ENCODE measurements at places on chromosomes 5 and 9.

- DNase-seq = no peak
These were observed 39.6 kb upstream of the DMXL1 start for GRCh38 chr5:119031011-119031886.

- DNase-seq = no peak
These were observed 251.6 kb upstream of the PIK3R1 start for GRCh38 chr5:67963789-67964519.

GRCh38 chr9:15213249-15213648 is 93.8 kb downstream of the TTC39B start:
- DNase-seq = no peak

DNA sequence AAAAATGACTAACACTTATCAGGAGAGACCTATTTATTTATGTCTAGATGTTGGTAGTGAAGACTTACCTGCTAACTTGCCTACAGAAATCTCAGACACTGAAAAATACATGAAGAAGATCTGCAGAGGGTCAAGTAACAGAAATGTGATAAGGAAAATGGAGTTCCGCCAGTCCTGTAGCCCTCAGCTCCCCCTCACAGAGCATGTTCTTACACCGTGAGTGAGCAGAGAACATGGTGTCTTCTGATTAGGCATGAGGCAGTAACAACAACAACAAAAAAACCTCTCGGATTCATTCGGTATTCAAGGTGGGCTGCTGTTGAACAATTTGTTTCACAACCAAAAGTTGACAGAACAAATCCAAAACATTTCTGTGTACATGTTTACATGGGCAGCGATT is 162.0 kb upstream of the SNX2 start:
- no peak for DNase-seq

DNA sequence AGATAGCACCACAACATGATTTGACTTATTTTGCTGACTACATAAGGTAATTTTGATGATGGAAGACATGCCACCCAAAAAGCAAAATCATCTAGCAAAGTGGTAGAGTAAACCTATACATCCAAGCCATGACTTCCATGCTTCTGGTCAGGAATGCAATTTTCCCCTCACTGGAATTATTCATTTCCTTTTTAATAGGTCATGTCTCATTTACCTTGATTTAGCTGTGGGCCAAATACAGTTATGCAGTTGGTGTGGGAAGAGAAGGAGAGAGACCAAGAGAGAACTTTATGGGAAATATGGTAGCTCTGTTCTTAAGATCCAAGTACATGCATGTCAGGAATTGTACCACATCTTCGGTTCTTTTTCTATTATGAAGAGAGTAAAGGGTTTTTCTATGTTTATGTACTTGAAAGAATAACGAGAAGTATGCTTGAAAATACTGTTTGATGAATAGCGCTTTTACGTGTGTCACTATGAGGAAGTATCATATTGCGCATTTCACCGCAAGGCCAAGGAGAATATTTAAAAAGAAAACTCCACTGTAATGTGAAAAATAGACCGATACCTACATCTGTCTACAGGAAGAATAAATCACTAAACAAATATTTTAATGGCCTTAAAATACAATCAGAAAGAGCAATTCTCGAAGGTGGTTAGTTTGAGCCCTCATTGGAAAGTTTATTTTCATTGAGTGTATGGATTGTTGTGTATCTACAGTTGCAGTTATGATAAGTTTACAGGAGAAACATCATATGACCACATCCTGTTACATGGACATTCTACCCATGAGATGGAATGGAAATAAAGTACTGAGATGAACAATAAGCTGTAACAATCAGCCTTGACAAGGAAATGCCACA is 134.0 kb downstream of the FOXD1 start:
- DNase-seq = no peak

- DNase-seq = no peak
These were observed 16.7 kb upstream of the THG1L start for GRCh38 chr5:157714596-157714864.

DNA sequence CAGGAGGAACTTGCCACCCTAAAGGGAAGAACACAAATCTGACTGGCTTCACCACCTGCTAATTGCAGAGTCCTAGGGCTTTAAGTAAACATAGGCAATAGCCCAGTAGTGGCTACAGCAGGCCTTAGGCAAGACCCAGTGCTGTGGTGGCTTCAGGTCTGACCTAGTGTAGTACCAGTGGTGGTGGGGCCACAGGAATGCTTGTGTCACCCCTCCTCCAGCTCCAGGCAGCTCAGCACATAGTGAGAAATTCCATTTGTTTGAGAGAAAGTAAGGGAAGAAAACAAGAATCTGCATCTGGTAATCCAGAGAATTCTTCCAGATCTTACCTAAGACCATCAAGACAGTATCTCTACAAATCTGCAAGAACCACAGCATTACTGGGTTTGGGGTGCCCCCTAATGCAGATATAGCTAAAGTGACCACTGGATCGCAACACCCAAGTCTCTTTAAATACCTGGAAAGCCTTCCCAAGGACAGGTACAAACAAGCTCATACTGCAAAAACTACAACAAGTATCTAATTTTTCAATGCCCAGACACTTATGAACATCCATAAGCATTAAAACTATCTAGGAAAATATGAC is 102.6 kb upstream of the TRPM3 start:
- DNase-seq = peak; percentile 26

DNA sequence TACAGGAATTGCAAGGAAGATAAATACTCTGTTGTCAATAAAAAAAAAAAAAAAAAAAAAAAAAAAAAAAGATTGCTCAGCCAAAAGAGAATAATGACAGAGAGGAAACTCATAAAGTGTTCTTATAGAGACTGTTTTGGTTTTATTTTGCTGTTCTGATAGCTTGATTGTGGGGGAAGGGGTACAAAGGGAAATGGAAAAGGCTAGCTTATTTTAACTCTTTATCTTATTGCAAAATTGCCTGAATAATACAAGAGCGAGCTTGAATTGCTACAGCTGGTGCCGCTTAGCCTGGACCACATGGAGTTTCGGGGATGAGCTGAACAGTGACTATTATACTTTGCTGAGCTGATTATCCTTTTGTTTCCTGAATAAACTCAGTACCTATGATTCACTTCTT is 31.0 kb upstream of the SHISAL2B start:
- DNase-seq = no peak

DNA sequence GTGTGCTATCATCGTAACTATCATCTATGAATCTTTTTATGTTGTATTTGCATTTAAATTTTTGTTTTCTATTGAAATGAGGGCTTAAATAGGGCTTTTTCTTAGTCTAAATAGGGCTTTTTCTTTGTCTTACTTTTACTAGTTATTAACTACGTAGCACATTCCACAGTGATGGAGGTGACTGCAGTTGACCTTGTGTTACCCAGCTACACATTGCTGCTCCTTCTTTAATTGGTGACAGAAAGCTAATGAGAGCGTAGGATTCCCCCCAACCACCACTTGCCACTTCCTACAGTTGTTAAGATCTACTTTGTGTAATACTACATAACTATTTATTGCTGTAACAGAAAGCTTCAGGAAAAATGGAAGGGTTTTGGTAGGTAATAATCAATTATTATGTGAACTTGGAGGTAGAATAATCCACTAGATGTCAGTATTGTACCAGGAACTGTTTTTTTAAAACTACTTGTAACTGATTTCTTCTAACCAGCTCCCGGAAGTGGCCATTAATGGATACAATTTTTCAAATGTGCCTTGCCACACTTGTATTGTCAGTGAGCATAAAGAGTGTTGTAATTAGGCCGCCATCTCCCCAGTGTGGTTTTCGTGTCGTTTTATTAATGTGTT is 18.0 kb downstream of the MTRR start:
- DNase-seq = peak; percentile 71

GRCh38 chr5:157288405-157289163 is 22.7 kb downstream of the CYFIP2 start:
- DNase-seq = no peak

DNA sequence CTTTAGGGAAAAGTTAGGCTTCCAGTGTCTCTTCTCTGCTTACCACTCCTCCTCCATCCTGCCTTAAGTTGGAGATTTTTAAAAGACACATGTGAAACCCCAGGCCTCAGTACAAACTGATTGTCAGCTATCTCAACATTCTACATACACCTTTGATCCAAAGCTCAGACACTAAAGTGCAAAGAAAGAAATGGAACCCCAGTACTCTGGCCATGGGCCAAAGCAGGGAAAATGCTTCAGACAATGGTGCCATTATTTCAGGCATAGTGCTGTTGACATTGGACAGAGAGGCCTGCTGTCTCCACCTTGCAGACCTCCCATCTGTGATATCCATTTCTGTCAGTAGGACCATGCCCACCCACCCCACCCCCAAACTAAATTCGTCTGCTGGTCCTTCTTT is 49.1 kb downstream of the G3BP1 start:
- DNase-seq = no peak

GRCh38 chr5:172854451-172854871 is 20.4 kb downstream of the ERGIC1 start:
- no peak for DNase-seq

- peak; percentile 55 for DNase-seq
These were observed 1.0 kb downstream of the LRRC8A start for GRCh38 chr9:128882677-128883603.

GRCh38 chr9:32581512-32582143 is 8.7 kb upstream of the NDUFB6 start:
- peak; percentile 87 for DNase-seq

GRCh38 chr9:106697750-106698502 is 165.0 kb upstream of the ZNF462 start:
- peak; percentile 86 for DNase-seq

GRCh38 chr9:132935026-132935425 is 9.4 kb downstream of the TSC1 start:
- DNase-seq = no peak

All from fibroblast of pulmonary artery (primary cell).